ENCODE measurements at places on chromosomes 13 and 19.

DNA sequence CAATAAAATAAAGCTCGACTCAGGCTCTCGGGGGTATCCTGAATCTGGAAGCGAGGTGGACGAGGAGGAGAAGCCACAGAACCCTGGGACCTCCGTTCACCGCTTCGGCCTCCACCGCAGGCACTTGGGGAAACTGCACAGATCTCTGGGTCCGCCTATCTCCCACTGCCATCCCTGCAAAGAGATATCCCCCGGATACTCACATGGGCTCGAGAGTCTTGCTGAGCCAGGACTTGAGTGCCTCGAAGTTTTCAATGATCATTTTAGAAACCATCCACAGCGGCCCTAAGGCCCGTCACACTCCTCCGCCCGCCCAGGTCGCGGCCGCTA is 589 bp downstream of the RBM26 start:
- DNase-seq = no peak

DNA sequence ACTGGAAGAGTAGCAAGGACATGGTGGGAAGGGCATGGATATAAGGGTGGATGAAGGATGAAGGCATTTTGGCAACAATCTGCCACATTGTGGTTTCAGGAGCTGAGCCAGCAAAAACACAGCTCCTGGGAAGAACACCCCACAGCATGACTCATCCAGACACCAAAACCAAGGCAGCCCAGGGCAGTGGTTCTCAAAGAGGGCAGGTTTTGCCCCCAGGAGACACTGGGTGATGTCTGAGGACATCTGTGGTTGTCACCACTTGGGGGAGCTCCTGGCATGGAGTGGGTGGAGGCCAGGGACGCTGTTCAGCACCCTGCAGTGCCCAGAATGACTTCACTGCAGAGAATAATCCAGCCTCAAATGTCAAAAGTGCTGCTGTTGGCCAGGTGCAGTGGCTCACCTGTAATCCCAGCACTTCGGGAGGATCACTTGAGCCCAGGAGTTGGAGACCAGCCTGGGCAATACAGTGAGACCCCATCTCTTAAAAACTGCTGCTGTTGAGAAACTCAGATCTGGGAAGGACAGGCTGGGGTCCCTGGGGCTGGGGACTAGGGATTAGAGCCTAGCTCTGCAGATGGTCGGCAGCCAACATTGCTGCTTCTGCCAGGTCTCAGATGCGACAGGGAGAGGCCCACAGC is 16.1 kb downstream of the ZFR2 start:
- DNase-seq = no peak

- DNase-seq = no peak
Observed at GRCh38 chr19:33496038-33496895, 25.3 kb downstream of the PEPD start.

GRCh38 chr19:35852029-35852780 is at the start of gene NPHS1:
NPHS1 (minus strand) TSS chr19:35852504; CDS start chr19:35851837, 667 bp downstream.
- DNase-seq = no peak

DNA sequence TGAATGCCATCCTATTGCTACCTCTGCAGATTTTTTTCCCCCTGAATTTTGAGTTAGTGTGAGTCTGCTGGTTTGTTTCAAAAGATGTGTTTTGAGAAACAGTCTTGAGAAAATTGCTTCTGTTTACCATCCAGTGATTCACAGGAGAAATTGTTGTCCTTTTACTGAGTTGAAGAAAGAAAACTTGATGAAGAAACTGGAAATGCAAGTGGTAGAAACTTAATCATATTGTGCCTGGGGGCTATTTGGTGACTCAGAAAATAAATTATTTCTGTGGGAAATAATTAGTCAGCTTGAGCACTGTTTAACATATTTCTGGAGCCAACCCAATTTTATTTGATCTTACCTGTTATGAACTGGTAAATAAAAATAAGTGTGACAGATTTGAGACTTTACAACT is 35.4 kb downstream of the PAN3 start:
- DNase-seq = no peak

DNA sequence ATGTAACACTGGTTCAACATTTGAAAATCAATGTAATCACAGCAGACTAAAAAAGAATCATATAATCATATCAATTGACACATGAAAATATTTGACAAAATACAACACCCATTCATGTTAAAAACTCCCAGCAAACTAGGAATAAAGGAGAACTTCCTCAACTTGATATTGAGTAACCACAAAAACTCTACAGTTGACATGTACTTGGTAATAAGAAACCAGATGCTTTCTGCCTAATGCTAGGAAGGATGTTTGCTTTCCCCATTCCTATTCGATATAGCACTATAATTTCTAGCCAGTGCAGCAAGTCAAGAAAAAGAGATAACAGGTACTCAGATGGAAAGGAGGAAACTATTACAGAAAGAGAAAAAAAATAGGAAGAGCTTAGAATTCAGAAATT is 26.9 kb downstream of the UFM1 start:
- DNase-seq = no peak

DNA sequence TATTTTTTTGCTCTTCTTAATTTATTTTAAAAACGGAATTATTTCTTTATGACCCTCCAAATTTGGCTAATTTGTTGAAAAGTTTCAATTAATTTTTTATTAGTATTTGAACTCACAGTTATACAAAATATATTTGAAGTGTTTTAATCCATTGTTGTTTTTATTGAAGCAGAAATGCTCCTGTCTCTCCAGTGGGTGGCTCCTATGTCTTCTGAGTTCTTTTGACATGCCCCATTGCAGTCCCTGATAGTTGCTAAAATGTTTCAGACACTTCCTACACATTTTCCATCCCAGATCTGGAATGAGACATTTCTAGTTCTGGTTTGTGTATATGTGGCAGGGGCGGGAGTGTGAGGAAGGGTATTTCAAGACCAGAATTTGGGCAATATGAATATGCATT is 579.4 kb upstream of the PRR20A start:
- DNase-seq = no peak

DNA sequence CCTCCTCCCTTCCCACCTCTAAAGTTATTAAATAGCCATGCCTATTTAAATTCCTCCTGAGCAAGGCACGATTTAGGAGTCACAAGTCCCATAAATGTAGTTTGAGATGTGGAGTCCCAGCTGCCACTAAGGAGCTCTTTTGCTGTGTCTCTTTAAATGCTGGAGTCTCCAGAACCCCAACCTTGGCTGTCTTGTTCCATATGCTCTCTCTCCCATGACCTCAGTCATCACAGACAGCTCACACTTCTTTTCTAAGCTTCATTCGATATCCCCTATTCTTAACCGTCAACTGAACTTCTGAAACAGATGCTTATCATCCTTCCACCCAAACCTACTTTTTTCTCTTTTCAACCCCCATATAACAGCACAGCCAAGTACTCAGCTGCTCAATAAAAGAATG is 197.1 kb downstream of the VWA8 start:
- DNase-seq = no peak

DNA sequence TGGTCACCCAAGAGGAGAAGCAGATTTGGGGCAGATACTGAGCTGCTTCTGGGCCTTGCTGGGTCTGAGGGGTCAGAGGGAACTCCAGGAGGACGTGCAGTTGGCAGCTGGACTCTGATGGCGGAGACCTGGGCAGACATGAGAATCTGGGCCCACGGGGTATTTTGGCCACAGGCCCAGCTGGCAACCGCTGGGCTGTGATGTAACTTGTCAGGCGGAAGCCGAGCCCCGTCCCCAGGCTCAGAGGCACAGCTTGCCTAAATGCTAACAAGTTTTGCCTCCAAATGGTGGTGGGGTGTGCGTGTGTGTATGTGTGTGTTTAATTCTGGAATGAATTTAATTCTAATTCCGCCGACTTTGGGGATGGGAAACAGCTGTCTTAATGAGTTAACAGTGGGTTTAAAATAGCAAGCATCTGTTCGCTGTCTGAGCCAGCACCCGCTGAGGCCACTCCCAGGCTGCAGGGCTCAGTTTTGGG is 11.6 kb downstream of the ZNRF4 start:
- DNase-seq = no peak

DNA sequence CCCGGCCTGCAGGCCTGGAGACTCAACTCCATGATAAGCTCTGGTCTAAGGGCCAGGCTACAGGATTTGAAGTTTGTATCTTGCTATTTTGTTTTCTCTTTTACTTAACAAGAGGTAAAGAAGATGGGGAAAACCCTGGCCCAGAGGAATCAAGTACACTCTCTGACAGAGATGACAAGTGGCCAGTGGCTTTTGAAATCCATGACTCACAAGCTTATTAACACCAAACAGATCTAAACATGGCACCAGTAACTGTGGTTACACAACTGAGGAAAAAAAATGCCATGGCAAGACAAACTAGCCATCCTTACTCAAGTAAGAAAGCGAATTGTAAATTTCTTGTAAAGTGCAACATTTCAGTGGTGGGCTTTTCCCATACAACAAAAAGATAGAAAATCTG is 72.6 kb upstream of the SERTM1 start:
- no peak for DNase-seq

All from activated T-helper 1 cell treated with Interleukin-2 at 50 U/mL for 16 hours (primary cell).